ENCODE measurements at places on chromosomes 1 and 21.

DNA sequence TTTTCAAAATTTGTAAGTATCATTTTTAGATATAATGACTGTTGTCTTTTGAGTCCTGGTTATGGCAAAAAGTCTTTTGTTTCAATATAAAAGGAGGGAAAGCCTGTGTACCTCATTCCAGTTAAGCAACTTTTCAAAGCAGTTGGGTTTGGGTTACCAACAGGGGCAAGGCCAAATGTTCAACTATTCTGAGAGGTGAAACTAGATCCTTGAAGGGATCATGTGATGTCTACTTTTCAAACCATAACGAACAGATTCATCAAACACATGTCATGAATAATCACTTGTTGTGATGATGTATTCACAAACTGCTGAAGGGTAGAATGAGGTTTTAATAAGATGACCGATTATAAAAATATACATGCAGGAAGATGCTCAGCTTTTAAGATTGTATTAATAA lies 171.3 kb downstream of the HHAT start:
- DNase-seq = no peak

DNA sequence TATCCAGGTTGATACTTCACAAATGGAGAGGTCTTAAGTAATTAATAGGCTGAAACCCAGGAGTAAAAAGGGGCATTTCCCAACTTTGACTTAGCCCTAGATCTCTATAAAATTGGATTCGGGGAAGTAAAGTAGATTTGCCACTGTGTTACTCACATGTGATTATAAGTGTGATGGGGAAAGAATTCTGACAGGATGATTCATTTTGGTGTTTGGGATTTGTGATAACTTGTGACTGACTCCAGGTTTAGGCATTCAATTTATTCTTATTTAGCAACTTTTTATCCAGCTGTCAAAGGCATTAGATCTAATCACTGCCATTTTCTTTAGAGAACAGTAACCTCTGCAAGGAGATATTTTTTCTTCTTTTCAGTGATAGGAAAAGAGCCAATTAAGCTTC lies 175.5 kb downstream of the ASTN1 start:
- DNase-seq = peak; percentile 22

DNA sequence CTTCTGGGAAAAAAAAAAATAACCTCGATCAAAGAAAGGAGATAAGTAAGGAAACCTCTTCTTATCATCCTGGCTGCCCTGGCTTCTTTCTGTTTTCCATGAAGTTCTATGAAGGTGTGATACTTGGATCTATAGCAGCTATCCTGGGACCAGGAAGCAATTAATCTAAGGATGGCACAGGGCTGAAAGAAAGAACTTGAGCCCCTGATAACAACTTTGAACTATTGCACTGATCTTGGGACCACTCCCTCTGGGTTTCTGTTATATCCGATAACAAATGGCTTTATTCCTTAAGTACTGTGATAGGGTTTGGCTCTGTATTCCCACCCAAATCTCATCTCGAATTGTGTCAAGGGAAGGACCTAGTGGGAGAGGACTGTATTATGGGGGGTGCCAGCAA lies 104.1 kb downstream of the DAB1 start:
- no peak for DNase-seq

GRCh38 chr1:57208741-57209302 lies 215.0 kb downstream of the DAB1 start:
- DNase-seq = no peak

DNA sequence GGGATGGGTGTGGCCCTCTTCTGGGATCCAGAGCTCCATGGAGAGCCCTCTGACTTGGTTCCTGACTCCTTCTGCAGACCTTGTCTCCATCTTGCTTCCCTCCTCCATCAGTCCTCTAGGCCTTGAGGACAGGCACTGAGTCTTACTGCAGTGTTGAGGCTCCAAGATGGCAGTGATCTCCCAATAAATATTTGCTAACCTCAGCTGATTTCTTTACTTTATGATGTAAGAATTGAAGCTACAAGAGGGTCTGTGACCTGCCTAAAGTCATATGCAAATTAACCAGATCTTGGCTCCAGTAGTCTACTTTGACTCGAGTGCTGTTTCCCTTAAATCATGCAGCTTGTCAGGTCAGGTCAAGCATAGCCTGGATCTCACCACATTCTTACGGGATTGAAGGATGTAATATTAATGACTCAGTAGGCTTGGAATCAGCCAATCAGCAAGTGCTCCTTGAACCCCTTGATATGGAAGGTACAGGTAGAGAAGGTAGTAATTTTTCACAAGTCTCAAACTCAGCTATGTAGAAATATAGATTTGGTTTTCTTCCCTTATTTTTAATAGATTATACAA lies 93.0 kb downstream of the CLIC6 start:
- DNase-seq = no peak

- DNase-seq = no peak
Measured at GRCh38 chr1:164950541-164950986, 391.6 kb downstream of the PBX1 start.

- no peak for DNase-seq
Measured at GRCh38 chr21:46515109-46515508, 56.4 kb downstream of the DIP2A start.

DNA sequence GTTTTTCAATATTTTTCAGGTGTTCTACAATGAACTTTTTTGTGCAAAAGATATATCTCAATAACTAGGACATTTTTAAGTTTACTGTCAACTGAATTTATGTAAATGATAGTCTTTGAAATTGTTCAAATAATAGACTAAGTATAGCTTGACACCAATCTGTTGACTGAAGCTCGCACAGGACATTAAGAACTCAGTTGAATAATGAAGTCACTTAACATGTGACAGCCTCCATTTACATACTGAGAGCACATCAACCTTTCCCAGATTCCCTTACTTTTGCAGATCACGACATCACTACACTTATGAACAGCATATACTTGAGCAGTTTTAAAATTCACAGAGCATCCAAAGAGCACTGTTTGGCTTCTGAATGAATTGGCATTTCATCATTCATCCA lies 268.2 kb downstream of the LRRC7 start:
- DNase-seq = no peak

- no peak for DNase-seq
Measured at GRCh38 chr1:201842472-201843027, 13.6 kb downstream of the IPO9 start.

DNA sequence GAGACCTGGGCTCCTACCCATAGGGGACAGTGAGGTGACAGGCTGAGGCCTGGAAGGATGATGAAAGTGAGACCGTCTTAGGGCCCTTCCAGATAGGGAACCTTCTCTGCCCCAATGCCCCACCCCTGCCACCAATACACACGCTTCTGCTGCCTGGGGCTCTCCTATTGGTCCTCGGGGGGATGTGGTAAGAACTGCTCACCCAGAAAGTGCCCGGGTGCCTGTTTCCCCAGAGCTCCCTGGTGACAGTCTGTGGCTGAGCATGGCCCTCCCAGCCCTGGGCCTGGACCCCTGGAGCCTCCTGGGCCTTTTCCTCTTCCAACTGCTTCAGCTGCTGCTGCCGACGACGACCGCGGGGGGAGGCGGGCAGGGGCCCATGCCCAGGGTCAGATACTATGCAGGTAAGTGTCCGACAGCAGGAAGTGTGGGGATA lies 948 bp downstream of the SEMA4A start:
- DNase-seq = no peak

- DNase-seq = peak; percentile 69
Measured at GRCh38 chr1:152328801-152329391, 3.9 kb upstream of the FLG start.

- DNase-seq = no peak
Measured at GRCh38 chr1:71796006-71796405, 486.3 kb downstream of the NEGR1 start.

- no peak for DNase-seq
Measured at GRCh38 chr1:151405187-151405951, 6.0 kb downstream of the PSMB4 start.

DNA sequence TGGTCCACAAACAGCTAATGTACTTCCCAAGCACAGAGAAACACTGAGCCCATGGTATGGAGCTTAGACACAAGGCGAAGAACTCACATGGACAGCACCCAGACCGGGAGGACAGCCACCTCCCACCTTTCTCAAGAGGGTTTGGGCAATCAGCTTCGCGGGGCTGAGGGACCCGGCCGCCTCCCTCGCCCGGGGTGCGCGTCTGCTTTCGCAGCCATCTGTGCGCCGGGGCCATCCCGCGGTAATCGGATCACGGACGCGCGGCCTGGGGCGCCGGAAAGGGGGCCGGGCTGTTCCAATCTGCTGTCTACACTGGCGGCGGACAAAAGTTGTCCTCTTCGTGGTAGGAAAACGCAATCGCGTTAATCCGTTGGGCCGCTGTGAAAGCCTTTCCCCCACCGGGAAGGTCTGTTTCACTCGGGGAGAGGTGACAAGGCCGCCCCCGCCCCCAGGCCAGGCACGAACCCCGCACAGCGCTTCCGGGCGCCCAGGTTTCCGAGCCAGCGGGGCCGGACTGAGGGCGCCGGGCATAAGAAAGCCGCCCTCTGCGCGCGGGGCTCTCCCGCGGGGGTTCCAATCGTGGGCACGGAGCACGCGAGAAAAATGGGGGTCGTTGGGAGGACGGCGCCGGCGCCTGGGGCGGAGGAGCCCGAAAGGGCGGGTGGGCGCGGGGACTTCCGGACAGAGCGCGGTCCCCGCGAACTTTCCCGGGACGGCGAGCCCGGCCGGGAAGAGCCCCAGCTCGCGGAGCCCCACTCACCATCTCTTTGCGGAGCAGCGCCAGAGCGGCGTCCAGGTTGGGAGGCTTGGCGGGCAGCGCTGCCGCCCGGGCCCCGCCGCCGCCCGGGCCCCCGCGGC lies 664 bp downstream of the FAM89A start:
- DNase-seq = peak; percentile 39

All from fibroblast of skin of scalp (primary cell).